A549 treated with RU486 at 1 μM for 4 hours (cell line): ENCODE measurements at places on chromosomes 16 and 17. TPM values are rescaled to one million over a fixed set of nuclear protein-coding genes. Genes with fewer than 3 reads are reported as not detected.

Gene ZSCAN10
- total RNA-seq = not detected in 5 replicates

Gene KRTAP16-1
- not detected in 5 replicates for total RNA-seq

Gene IRF8
- 0.35 to 1.0 TPM (median 0.58 TPM) in 5 replicates for total RNA-seq

Gene GNAO1
- total RNA-seq = 0.29 to 0.74 TPM (median 0.51 TPM) in 5 replicates

Gene ZP2
- not detected in 5 replicates for total RNA-seq

Gene CFAP52
- 0.20 to 0.74 TPM in 2 of 5 replicates, not detected in the others for total RNA-seq

Gene RAPGEFL1
- 2.4 to 2.7 TPM (median 2.5 TPM) in 5 replicates for total RNA-seq

Gene DUSP14
- 41.0 to 53.5 TPM (median 51.8 TPM) in 5 replicates for total RNA-seq

Gene ANKRD40CL
- not detected in 5 replicates for total RNA-seq

Gene GP1BA
- total RNA-seq = not detected in 5 replicates

Gene KCNJ18
- total RNA-seq = 0.05 TPM in 1 of 5 replicates, not detected in the others
